Femur (tissue), 1 donor: ENCODE measurements at places on chromosomes 3 and 15.

GRCh38 chr3:119237299-119237698 is 3.4 kb downstream of the B4GALT4 start:
- no peak for DNase-seq

GRCh38 chr3:64648927-64649906 is 38.6 kb downstream of the ADAMTS9 start:
- DNase-seq = no peak

DNA sequence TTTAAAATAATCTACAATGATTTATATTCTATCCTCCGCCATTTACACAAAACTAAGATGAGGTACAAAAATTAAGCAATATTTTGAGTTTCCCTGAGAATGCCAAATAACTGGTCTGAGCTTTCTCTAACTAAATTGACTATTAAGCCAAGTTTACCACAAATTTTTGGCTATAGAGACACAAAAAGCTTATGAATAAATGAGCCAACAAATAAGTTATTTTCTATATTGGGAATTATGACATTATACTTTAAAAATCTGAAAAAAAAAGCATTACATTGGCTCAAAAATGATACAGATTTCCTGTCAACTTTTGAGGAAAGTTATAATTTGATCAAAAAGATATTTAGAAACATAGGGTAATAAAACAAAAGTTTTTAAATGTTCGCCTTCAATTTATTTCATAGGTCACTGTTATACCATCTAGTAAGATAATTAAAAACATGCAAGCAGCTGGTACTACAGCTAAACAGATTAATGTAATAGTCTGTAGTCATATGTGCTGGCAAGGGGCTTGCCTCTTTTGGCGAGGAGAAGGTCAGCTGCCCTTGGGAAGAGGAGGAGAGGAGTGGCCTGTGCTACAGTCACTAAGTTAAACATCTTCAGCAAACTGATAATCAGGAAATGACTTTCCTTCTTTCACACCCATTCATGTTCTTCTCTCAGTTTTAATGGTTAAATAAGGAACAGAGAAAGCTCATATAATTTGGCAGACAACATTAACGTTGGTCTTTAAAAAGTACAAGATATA is 318.5 kb downstream of the TBC1D5 start:
- DNase-seq = peak; percentile 26

GRCh38 chr15:24856397-24857390 is 98.1 kb upstream of the SNRPN start:
- DNase-seq = no peak

GRCh38 chr3:112956351-112956750 is 18.6 kb downstream of the CD200R1 start:
- no peak for DNase-seq

- peak; percentile 60 for DNase-seq
Observed at GRCh38 chr3:66499881-66500575, 794 bp downstream of the LRIG1 start.
